Activated CD4-positive, alpha-beta T cell treated with anti-CD3 and anti-CD28 coated beads, Interleukin-10, Interleukin-2, amounts not matched to agents 100 ng/mL and 50 ng/mL, durations not matched to agents 16 hours and 8 hours (primary cell): ENCODE measurements at places on chromosomes 3 and 15.

DNA sequence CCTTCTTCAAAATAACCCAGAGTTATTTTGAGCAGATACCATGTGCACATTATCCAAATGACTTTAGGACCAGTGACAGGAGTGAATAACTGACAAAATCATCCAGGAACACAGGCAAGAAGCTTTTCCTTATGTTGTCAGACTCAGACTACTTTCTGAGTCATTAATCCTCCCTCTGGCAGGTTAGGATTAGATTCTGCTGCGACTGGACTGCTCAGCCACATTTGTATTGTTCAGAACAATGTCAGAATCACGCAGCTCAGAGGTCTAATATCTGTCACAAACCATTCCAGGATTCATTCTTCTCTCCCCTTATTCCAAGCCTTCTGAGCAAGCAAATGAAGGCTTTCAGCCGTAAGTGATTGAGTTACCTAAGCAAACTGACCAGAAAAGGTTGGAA, 34.8 kb upstream of the FAM174B start:
- no peak for DNase-seq

GRCh38 chr3:128727059-128727458, 1.1 kb downstream of the RAB7A start:
- DNase-seq: no peak

- no peak for DNase-seq
Observed at GRCh38 chr3:178022599-178022998, 513.6 kb upstream of the KCNMB2 start.

GRCh38 chr15:76381366-76381765, 44.8 kb downstream of the ISL2 start:
- no peak for DNase-seq

DNA sequence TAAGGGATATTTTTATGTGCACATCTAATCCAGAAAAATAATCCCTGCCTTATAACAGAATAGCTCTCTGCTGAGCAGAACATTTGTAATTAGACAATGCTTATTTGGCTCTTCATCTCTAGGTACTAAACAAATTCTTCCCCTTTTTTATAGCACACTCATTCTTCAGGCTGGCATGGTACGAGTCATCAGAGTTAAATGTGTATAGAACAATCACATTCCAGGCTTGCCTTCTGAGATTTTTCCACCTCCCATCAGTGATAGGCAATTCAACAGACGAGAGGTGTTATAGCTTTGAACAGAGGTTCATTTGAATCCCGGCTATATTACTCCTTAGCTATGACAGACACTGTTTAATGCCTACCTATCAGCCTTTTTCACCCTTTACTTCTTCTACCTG, 21.4 kb upstream of the SPPL2A start:
- no peak for DNase-seq

DNA sequence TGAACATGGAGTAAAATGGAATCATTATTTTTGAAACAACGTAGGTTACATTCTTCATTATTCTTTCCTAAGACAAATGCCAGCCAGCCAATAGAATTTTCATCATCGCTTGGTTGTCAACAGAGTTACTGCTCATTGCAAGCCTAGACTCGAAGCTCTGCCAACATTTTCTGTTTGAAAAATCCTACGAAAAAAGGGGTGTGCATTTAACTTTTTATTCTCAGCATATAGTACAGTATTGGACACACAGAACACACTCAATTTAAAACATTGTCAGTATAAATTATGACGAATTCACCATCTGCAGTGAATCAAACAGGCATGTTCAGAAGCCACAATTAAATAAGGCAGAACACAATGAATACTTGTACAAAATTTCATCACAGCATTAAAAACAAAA, 232.1 kb downstream of the NR1D2 start:
- DNase-seq: no peak

GRCh38 chr3:100073714-100074307, 40.5 kb downstream of the FILIP1L start:
- DNase-seq: peak; percentile 56

GRCh38 chr15:48710952-48711495, 65.5 kb upstream of the FBN1 start:
- DNase-seq: no peak
